Osteoblast (primary cell): ENCODE measurements at places on chromosomes 3 and 15. TPM values are rescaled to one million over a fixed set of nuclear protein-coding genes. Genes with fewer than 3 reads are reported as not detected.

Gene SCG3
- not detected in 2 replicates for total RNA-seq

Gene SPATA12
- not detected in 2 replicates for total RNA-seq

Gene CX3CR1
- total RNA-seq, result under 0.01 TPM in 2 replicates

Gene IL17RE
- 0.29 and 0.72 TPM in 2 replicates for total RNA-seq

Gene DLL4
- total RNA-seq, result not detected in 2 replicates

Gene CFAP44
- total RNA-seq, result 5.6 and 5.8 TPM in 2 replicates

Gene UTS2B
- total RNA-seq, result 0.59 and 1.1 TPM in 2 replicates

Gene GABRB3
- under 0.01 and 1.5 TPM in 2 replicates for total RNA-seq

Gene IL5RA
- not detected in 2 replicates for total RNA-seq

Gene ADGRG7
- not detected in 2 replicates for total RNA-seq

Gene FEZF2
- total RNA-seq, result not detected in 2 replicates

Gene ALDH1L1
- total RNA-seq, result under 0.01 TPM in 1 of 2 replicates, not detected in the other

Gene HGD
- under 0.01 TPM in 2 replicates for total RNA-seq

Gene DIPK2A
- 18.0 and 38.0 TPM in 2 replicates for total RNA-seq

Gene NAA50
- total RNA-seq, result 163 and 169 TPM in 2 replicates

Gene LHFPL4
- total RNA-seq, result under 0.01 TPM in 1 of 2 replicates, not detected in the other

Gene ANKRD34C
- not detected in 2 replicates for total RNA-seq

Gene CCK
- not detected in 2 replicates for total RNA-seq

Gene IP6K1
- 46.9 and 48.5 TPM in 2 replicates for total RNA-seq

Gene GHSR
- total RNA-seq, result not detected in 2 replicates
